AG09309 (cell line): ENCODE measurements at places on chromosomes 16 and 17.

- no peak for DNase-seq
Observed at GRCh38 chr16:21950782-21951521, 2.2 kb upstream of the UQCRC2 start.

- DNase-seq = no peak
Observed at GRCh38 chr17:76523084-76524037, 14.1 kb downstream of the CYGB start.

DNA sequence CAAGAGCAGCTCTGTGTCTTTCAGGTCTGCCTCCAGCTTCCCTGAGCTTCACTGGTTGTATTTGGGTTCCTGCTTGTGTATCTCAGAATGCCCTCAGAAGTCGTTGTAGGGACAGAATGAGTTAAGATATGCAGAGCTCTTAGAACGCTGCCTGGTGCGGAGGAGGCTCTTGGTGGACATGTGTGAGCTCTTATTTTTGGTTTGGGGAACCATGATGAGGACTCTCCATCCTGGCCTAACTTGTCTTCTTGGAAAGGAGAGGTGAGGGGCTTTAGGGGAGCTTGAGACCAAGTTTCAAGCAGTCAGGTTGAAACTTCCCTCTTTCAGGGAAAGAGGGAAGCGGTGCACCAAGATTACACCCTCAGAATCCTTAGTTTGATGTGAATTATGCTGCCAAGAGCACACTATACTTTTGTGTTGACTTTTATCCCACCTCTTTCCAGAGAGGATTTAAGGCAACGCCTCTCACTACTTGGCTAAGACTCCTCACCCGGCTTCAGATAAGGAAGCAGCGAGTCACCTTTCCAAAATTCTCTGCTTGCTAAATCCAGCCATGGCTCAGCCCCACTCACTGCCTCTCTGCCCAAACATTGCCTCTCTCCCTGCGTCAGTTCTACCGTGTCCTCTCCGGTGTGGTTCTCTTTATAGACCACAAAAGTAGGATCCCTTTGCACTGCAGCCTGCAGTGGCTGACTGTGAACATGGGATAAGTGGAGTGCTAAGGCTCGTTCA lies 12.7 kb downstream of the CDK5RAP3 start:
- no peak for DNase-seq

DNA sequence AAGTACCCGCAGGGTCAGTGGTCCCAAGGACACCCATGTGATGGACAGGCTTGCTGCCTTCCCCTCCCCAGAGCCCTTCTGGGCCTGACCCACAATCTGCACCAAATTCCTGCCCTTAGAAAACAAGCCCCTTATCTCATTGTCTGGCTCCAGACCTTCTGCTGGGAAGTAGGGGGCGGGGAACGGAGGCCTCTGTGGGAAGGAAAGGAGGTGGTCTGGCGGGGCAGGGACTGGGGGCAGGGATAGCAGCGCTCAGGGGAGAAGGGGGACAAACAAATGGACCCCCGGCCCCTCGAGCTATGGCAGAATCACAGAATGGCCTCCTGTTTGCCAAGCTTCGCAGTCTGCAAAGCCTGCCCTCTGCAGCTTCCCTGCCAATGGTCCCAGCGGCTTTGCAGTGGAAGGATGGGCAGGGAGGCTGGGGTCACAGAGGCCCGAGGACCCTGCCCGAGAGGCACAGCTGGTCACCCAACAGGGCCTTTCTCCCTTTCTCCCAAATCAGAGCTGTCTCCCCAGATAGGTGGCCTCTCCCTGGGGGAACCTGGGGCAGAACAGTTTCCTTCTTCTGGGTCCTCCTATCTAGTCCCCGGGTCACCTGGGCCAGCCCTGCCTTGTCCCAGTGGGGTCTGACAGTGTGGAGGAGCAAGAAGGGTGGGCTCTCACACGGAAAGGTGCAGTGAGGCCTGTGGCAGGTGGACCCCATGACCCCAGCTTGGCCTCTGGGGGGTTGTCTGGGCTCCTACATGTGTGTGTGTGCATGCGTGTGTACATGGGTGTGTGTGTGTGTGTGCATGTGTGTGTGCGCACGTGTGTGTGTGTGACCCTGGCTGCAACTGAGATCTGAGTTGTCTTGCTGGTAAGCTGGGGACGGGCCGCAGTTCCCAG lies 25.5 kb downstream of the TMEM235 start:
- no peak for DNase-seq

DNA sequence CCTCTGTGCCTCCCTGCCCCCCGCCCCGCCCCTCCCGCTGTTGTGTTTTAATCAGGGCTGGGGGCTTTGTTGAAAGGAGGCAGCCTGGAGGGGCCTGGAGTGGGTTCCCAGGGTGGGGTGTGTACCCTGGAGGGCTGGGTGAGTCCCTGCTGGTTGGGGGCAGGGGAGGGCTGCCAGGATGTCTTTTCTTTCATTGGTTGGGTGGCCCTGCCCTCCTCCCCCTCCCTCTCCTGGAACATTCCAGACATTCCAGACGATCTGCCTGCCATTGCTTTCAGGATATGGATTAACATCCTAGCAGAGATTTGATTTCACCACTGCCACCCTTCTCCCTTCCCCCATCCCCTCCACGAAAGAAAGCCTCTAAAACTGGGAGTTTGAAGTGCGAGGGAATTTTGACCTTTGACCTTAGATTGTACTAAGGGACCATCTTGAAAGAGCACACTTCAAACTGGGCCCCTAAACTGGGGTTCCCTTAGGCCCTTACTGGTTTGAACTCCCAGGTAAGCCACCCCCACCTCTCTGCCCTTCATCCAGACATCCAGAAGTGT lies 25.3 kb downstream of the IGF2BP1 start:
- no peak for DNase-seq

- DNase-seq = no peak
Observed at GRCh38 chr17:5234645-5235576, at the start of gene SCIMP. Gene SCIMP, minus strand, starts transcription at chr17:5234860. Its CDS starts 105 bp downstream, at chr17:5234755.

GRCh38 chr16:26863931-26864330 lies 202.8 kb upstream of the C16orf82 start:
- DNase-seq = no peak

- no peak for DNase-seq
Observed at GRCh38 chr17:43532581-43532980, 13.6 kb downstream of the ETV4 start.

DNA sequence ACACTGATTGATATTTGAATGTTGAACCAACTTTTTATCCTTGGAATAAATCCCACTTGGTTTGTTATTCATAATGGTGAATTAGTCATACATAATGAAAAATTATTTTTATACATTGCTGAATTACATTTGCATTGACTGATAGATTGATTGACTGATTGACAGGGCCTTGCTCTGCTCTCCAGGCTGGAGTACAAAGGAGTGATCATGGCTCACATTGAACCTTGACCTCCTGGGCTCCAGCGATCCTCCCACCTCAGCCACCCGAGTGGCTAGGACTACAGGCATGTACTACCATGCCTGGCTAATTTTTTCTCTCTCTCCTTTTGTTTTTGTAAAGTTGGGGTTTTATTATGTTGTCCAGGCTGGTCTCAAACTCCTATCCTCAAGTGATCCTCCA lies 97.8 kb downstream of the ARHGAP44 start:
- no peak for DNase-seq

DNA sequence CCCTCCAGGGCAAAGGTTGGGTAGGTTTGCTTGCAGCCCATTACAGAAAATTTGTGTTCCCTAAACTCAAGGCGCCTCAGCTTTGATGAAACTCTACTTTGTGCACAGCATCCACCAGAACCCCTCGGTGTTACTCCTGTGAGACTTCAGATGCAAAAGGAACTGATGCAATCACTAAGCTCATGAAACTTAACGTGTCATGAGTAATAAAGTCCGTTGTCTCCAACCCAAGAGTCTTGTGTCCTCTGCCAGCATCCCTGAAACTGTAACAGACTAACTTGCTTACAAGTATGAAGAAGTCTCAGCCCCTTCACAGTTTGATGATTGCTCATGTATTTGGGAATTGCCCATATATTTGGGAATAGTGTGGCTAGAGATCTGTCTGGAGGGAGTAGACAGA lies 74.8 kb upstream of the MARCHF10 start:
- DNase-seq = peak; percentile 49

- DNase-seq = peak; percentile 11
Observed at GRCh38 chr17:36629252-36629847, 28.0 kb downstream of the MRM1 start.

DNA sequence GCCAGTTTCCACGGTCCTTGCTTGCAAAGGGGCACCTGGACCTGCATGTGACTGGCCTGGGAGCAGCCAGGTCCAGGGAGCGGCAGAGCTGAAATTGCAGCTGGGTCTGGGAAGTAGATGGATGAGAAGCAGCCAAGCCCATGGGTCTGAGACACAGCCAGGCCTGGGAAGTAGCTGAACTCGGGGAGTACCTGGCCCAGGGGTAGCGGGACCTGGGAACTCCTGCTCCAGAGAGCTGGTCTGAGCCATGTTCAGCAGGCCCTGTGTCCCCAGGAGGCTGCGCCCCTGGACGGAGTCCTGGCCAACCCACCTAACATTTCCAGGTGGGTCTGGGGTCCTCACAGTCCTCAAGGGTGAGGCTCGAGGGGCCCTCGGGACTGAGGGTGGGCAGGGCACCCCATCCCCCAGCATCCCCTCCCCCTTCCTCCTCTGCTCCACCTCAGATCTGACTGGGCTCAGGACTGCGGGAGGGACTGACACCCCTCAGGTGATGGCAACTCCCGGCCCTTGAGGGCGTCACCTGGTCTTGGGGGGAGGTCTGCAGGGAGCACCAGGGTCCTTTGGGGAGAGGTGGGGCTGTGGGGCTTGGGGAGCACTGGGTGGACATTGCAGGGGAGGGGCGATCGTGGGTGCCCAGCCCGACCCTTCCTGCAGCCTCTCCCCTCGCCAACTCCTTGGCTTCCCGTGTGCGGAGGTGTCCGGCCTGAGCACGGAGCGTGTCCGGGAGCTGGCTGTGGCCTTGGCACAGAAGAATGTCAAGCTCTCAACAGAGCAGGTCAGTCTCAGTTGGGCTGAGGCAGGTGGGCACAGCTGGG lies 3.0 kb downstream of the MSLN start:
- DNase-seq = no peak

DNA sequence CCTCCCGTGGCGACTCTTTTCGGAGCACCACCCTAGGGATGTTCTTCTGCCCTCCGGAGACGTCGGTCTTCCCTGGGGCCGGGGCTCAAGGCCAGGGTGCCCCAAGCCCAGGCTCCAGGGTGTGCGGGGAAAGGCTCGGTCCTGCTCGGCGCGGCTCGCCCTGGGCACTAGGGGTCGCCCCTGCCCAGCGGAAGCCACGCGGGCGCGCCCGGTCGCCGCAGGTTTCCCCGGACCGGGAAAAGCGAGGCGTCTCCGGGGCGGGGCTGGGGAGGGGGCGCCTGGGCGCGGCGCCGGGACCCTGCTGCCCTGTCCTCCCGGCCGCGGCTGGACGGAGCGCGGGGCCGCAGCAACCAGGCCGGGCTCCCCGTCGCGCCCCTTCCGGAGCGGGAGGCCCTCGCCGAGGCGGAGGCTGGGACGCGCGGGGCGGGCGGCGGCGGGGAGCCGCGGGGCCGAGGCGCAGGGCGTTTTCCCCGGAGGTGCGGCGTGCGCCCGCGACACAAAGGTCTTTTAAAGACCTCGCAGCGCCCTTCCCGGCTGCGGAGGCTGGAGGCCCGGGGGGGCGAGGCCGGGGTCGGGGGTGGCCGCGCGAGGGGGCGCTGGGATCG lies 76.4 kb downstream of the MRC2 start:
- no peak for DNase-seq

GRCh38 chr16:49594153-49594552 lies 220.5 kb downstream of the C16orf78 start:
- DNase-seq = no peak

- no peak for DNase-seq
Observed at GRCh38 chr17:8300226-8300625, 5.0 kb upstream of the SLC25A35 start.

- no peak for DNase-seq
Observed at GRCh38 chr16:50842589-50842988, 100.7 kb downstream of the CYLD start.

GRCh38 chr17:75412455-75413317 lies 7.2 kb upstream of the GRB2 start:
- DNase-seq = no peak

DNA sequence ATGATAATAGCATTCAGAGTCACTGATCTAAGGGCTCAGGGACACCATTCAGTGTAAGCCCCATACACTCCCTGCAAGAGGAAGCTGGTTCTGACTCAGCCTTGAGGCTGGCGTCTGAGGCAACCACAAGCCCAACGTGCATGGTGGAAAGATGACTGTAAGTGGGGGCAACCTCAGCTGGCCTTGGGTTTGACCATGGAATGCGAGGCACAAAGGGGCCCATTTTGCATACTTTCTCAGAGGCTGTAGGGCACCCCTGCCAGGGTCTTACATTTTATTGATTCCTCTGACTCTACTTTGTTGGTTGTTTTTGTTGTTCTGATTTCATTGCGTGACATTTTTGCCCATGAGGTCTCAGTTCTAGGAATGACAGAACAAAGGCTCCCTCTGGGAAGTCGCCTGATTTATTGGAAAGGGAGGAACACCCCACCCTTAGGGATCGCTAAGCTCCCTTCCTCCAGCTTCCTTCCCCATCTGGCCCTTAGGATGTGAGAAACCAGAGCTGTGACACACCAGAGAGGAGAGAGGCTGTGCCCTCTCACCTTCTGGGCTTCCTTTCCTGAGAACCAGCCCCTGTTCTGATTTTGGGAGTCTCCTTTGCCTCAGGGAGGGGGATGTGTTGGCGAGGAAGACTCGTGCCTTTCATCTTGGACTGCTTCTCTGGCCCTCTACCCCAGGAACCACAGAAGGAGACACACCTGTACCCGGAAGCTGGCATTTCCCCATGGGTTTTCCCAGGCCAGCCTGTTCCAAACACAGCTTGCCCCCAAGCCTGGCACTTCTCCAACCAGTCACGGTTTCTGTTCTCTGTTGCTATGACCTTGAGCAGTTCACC lies 5.6 kb upstream of the CIITA start:
- peak; percentile 60 for DNase-seq

GRCh38 chr16:83689385-83689831 lies 118.4 kb upstream of the HSBP1 start:
- peak; percentile 97 for DNase-seq

GRCh38 chr17:19341211-19341631 lies 21.3 kb downstream of the B9D1 start:
- DNase-seq = no peak

GRCh38 chr17:69898601-69899000 lies 176.4 kb upstream of the KCNJ16 start:
- DNase-seq = no peak

- DNase-seq = no peak
Observed at GRCh38 chr17:28746611-28747050, 2.8 kb downstream of the TRAF4 start.

DNA sequence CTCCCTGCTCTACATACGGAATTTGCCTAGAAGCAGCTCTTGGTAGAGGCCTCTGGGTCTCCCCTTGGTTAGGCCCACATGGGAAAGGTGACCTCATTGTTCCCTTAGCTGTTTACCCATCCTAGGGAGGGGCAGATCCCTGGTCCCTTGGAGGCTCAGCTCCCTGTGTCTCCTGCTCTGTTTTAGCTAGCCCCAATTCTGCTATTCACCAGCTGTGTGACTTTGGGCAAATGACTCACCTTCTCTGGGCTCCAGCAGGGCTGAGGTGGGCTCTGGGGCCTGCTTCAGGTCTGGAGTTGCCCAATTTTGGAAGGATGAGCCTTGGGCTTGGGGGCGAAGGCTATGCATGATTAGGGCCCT lies 3.9 kb downstream of the ABCC3 start:
- DNase-seq = peak; percentile 13
